ENCODE measurements at places on chromosomes 11 and 22. TPM values are rescaled to one million over a fixed set of nuclear protein-coding genes. Genes with fewer than 3 reads are reported as not detected.

The OR10A3 gene
- not detected for total RNA-seq

The IRAG1 gene
- not detected for total RNA-seq

The PTPRCAP gene
- total RNA-seq, result 389 TPM

DNA sequence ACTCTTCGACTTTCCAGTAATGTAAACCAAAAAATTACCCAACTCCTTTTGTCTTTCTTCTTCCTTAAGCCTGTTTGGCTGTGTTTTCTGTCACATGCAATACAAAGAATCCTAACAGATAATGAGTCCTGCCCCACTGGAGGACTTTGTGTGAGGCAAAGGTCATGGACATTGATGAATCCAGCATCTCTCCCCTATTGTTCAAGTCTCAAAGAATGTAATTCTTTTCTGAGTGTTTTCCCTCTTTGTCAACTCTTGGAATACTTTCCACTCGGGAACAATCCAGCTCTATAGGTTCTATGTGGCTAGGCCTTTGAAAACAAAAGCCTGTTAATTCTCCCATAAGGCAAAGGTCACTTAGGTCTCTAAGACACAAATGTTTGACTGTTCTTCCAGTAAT is 100.7 kb downstream of the FAR1 start:
- DNase-seq, result no peak

DNA sequence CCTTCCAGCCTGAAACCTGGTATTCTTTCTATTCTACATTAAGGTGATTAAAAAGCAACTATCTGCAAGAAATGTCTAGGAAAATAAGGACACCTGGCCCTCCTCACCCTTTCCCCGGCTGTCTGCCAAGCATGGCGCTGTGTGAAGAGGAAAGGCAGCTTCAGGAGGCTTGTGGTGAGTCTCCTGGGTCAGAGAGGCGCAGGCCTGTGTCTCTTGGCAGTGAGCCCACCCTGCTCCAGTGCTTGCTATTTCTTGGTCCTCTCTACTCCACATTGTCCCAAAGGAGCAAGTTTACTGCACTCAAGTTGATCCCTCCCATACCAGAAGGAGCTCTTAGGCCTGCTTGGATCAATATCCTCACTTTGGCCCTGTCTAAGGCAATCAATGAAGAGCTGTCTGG is 520.7 kb upstream of the B3GAT1 start:
- no peak for DNase-seq

The ZBTB16 gene
- total RNA-seq, result 7.6 TPM

The DTX4 gene
- 0.62 TPM for total RNA-seq

GRCh38 chr11:111513240-111513605 is 1.0 kb upstream of the BTG4 start:
- DNase-seq, result no peak

Measured in activated CD4-positive, alpha-beta T cell treated with anti-CD3 and anti-CD28 coated beads, Interleukin-2, amount 10 ng/mL, durations not matched to agents 7 days and 5 days (primary cell).